ENCODE measurements at places on chromosomes 16 and 17.
A peak's percentile ranks its signal among the peaks of the same experiment; 100 is the strongest.

GRCh38 chr16:69476920-69477443, 52.6 kb downstream of the CYB5B start:
- DNase-seq, result no peak

DNA sequence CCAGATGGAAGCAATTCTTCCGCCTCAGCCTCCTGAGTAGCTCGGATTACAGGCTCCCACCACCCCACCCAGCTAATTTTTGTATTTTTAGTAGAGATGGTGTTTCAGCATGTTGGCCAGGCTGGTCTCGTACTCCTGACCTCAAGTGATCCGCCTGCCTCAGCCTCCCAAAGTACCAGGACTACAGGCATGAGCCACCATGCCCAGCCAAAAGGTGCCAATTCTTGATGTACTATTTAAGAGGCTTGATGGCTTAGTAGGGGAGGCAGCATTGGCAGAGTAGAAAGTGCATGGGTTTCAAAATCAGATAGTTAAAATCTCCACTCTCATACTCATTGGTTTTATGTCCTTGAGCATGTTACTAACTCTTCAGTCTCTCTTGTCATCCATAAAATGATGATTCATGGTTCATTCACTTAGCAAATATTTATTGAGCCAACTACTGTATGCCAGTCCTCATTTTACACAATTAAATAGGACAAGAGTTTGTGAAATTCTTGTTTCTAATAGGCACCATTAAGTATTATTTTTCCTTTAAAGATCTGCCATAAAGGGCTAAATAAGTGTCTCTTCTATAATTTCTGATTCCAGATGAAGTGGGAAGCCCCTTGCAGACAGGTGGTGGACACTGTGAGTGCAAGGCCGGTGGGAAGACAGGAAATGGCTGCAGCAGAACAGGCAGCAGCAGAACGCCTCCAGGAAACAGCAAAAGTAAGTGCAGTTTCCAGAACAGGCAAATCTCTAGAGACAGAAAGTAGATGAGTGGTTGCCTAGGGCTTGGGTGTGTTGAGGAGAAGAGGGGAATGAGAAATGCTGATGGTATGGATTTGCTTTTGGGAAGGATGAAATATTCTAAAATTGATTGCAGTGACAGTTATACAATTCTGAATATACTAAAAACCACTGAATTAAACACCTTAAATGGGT, 8.2 kb upstream of the RPL27 start:
- DNase-seq, result no peak

DNA sequence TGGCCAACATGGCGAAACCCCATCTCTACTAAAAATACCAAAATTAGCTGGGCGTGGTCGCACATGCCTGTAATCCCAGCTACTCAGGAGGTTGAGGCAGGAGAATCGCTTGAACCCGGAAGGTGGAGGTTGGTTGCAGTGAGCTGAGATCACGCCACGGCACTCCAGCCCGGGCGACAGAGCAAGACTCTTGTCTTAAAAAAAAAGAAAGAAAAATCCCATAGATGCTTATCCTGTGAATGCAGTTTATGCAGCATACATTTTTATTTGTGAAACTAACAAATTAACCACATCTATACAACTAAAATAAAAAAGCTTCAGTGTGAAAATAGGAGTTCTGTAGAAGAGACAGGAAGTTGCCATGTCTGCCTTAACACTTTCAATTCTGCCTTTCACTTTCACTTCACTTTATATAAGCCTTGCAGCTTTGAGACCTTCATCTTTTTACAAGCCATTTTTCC, 7.1 kb downstream of the IGSF6 start:
- DNase-seq, result peak; percentile 35

DNA sequence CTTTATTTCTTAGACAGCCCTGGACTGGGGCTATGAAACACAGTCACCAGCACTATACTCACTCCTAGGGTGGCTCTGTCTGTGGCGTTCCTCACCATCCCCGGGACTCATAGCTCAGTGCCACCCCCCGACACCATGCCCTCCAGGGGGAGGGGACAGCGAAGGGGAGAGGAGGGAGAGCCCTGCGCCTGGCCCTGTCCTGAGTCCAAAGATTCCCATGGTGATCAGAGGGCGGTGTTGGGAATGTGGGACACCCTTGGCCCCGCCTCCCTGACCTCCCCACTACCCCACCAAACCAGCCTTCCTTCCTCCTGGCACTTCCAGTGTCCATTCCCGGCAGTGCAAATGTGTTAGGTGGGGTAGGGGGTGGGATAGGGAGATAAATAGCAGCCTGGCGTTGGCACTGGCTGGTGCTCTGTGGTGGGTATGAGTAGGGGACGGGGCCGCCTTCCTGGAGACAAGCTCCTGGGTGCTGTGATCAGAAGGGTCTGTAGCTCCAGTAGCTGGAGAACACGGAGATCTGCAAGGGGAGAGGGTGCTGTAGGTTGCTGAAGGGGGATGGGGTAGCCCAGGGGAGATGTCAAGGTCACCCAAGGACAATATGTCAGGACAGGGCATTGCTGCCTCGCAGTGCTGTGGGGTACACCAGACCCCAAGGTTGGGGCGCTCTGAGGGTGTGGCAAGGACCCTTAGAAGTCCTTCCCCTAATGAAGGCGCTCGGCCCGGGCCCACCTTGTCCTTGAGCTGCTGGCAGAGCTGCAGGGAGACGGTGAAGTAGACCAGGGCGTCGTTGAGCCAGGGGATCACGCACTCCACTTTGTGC, 2.0 kb downstream of the SMIM22 start:
- no peak for DNase-seq

DNA sequence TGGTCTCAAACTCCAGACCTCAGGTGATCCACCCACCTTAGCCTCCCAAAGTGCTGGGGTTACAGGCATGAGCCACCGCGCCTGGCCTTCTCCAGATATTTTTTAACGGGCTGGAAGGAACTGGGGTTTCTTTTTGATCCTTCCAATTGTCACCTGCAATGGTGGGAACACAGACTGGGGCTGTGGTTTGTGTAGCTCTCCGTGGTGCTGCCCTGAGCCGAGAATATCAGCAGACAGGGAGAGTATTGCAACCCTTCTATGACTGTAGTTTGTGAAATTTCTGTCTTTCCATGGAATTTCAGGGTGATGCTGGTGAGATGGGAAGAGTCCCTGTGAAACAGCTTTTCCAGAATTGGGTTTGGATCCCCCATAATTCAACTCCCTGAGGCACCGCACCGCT, 263.5 kb downstream of the ENGASE start:
- DNase-seq, result no peak
